Stimulated activated CD8-positive, alpha-beta memory T cell treated with anti-CD3 and anti-CD28 coated beads, Interleukin-2, amount 100 ng/mL, for 1 hour (primary cell): ENCODE measurements at places on chromosomes 7 and 10.

GRCh38 chr10:72757732-72758131, 65.8 kb downstream of the MCU start:
- no peak for DNase-seq

GRCh38 chr10:119724593-119725516, 995 bp upstream of the INPP5F start:
- DNase-seq, result no peak

- peak; percentile 21 for DNase-seq
Observed at GRCh38 chr7:75739796-75740672, 1.3 kb upstream of the HIP1 start.

- DNase-seq, result no peak
Observed at GRCh38 chr10:90917968-90918318, 2.9 kb downstream of the ANKRD1 start.

DNA sequence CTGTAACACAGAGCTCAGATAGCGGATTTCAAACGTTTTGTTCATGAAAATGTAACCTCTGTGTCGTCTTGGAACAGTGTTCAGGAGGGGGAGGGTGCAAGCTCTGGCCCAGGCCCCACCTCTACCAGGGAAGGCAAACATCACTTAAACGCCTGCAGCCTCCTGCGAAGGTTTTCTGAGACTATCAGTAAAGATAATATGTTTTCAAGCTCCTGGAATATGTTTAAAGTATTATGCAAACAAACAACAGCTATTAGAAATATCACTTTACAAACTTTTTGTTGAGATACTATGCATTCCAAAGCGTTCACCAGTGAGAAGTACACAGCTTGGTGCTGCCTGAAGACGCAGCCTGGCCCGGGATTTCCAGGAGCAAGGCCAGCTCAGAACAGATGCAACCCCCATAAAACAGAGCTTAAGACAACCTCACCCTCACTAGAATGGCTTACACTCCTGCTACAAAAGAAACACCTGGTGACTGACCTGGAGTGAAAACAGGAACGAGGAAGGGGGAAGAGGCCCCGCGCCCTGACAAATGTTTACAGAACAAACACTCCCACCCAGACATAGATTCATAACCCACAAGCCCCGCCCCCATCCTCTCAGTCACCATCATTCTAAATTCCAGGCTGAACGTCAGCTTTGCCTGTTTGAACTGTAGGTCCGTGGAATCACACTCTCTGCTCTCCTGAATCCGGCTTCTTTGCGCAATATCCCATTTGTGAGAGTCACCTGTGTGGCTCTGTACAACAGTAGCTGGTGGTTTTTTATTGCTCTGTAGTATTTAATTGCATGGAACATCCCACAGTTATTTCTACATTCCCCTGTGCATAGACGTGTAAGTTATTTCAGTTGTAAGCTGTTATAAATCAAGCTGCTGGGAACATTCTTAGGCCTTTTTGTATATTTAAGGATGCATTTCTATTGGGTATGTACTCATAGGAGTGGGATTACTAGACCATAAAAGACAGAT, 155.0 kb downstream of the PTPRN2 start:
- no peak for DNase-seq

DNA sequence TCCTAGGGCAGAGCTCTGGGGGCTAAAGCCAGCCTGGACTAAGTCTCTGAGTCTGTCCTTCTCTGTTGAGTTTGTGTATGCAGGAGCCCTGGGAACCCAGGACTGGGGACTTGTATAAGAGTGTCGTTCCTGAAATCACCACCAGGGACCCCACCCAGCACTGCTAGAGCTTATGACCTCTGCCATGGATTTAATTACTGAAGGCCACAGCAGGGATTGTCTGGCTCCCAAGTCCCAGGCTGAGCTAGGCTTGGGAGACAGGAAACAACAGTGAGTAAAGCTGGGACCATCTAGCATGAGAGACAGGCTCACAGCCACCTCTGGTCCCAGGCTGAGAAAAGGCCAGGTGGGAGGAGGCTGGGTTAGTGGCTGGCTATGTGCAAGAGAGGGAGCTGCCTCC, 1.4 kb upstream of the TSPAN15 start:
- no peak for DNase-seq

DNA sequence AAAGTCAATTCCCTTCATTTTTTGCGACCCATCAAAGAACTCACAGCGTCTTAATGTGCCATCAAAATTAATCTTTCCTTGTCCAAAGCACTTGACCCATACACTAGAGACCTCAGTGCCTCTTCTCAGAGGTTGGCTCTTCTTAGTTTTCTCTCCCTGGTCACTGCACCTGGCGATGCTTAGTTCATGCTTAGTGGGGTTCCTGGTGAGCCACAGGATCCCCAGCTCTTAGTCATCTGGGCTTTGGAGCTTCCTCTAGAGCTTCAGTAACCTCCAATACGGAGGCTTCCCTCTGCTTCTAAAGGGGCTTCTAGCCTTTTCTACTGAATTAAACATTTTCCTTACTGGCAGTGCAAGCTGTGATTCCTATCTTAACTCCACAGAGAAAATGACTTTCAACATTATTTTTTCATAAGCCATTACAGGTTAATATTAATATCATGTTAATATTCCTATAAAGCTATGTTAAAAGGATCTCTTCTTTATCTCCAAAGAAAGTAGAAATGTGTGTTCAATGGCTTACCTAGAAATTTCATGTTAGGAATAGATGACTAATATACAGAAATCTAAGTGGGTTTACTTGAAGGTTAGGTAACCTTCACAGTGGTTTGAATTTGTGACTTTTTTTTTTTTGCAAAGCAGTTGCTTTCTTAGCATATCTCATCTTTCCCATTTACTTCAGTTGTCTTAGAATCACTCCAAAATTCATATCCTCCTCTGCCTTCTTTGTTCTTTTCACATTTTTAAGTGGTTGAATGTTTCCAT, 295.2 kb downstream of the CAMK1D start:
- no peak for DNase-seq

DNA sequence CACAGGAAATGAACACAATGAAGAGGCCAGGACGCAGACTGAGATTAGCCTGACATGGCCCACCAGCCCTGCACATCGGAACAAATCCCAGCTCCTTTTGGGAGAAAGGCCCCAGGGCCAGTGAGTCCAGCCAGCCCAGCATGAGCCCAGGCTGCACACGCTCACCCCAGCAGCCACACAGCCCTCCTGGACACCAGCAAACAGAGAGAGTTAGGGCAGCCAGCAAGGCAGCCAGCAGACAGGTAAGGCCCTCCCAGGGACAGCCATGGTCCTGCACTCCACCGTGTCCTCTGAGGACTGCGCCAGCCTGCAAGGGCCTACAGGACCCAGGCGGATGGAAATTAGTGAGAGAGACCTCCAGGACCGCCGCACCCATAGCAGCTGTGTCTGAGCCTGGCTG, 8.1 kb upstream of the GRID1 start:
- no peak for DNase-seq

DNA sequence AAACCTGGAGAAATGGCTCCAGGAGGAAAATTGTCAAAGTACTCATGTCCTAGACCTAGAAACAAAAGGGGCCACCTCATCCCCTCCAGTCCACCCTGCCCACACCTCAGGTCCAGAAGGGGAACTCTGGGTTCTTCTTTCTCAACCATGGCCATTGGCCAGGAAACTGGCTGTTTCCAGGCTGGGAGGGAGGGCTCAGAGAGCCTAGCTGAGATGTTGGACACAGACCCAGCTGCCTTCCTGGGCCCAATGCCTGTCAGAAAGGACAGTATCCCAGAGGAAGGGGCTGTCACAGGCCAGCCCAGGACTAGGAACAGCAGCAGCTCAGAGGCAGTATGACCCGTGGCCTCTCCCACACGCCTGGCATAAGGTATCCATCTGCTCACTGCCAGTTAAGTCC, 9.6 kb downstream of the GRID1 start:
- no peak for DNase-seq
